NCI-H2171 treated with DMSO at 0.1 percent for 48 hours (cell line): ENCODE measurements at places on chromosomes 11 and 22.

- DNase-seq, result no peak
Measured at GRCh38 chr22:22733881-22734373, 89.5 kb downstream of the GGTLC2 start.

GRCh38 chr11:68812526-68812925, 29.2 kb downstream of the CPT1A start:
- no peak for DNase-seq

DNA sequence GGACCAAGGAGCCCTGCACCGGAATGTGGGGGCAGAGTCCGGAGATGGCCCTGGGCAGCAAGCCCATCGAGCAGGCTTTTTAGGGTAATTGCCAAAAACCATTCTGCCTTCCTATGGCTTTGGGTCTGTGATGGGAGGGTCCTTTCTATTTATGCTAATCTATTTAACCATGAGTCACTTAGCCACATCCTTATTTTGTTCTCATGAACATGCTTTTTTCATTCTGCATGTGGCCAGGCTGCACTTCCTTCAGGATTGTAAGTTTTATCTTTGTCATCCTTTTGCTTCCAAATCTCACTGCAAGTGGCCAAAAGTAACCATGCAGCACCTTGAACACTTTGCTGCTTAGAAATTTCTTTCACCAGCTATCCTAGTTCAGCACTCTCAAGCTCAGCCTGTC, 88.3 kb downstream of the EFCAB6 start:
- DNase-seq, result no peak

GRCh38 chr22:49699928-49700498, 127.7 kb downstream of the BRD1 start:
- DNase-seq, result no peak

DNA sequence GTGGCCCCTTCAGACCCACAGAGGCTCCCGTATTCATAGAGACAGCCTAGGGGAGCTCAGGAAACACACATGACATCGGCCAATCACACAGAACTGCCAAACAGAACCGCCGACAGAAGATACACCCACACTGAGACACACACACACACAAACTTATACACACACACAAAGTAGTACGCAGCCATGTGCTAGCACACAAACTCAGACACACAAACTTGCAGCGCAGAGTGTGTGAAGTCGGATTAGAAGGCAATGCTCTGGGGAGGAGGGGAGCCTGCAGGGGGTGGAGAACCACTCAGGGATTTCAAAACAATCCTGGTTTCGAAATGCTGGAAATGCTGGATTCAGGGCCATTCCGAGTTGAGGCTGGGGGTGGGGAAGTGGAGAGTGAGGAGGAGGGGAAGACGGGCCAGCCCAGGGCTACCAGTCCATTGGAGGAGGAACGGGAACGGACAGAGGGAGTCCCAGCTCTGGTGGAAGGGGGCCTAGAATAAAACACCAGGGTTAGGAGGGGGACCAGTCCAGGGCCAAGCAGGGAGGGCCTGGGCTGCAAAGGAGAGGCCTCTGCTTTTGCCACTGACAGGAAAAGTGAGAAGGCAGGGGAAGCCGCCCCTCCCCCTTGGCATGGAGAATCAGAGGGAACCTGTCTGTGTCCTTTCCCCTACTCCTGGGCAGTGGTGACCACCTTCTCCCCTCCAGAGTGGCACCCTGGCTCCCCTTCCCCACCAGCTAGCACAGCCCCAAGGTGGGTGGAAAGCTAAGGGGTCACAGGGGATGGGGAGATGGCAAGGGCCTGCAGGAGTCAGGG, 4.4 kb downstream of the BCL9L start:
- no peak for DNase-seq

DNA sequence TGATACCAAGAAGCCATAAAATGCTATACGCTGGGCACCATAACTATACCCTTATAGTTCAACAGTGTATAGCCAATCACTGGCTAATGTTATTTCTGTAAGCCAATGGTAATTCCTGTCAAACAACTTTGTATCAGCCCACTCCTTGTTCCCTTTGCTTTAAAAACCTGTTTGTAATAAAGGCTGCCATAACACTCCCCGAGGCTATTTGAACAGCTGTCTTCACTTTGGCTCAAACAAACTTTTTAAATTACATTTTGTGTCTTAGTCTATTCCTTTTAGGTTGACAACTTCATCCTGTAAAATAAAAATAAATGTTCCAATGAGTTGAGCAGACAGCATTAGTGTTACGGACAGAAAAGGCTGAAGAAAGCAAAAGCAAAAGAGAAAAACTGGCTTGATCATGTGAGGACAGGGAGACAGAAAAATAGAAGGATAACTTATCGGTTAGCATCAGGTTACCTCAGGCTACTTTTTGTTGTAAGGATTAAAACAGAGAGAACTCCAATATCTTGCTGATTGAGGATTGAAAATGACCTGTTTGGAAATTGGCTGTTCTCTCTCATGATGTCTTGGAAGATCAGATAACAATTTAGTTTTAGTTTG, 95.0 kb downstream of the AASDHPPT start:
- DNase-seq, result no peak

GRCh38 chr22:19992921-19993355, 23.7 kb downstream of the ARVCF start:
- DNase-seq, result no peak

GRCh38 chr11:43992834-43993637, 50.6 kb downstream of the C11orf96 start:
- DNase-seq, result peak; percentile 91

GRCh38 chr11:28736256-28736655, 628.1 kb downstream of the METTL15 start:
- no peak for DNase-seq

DNA sequence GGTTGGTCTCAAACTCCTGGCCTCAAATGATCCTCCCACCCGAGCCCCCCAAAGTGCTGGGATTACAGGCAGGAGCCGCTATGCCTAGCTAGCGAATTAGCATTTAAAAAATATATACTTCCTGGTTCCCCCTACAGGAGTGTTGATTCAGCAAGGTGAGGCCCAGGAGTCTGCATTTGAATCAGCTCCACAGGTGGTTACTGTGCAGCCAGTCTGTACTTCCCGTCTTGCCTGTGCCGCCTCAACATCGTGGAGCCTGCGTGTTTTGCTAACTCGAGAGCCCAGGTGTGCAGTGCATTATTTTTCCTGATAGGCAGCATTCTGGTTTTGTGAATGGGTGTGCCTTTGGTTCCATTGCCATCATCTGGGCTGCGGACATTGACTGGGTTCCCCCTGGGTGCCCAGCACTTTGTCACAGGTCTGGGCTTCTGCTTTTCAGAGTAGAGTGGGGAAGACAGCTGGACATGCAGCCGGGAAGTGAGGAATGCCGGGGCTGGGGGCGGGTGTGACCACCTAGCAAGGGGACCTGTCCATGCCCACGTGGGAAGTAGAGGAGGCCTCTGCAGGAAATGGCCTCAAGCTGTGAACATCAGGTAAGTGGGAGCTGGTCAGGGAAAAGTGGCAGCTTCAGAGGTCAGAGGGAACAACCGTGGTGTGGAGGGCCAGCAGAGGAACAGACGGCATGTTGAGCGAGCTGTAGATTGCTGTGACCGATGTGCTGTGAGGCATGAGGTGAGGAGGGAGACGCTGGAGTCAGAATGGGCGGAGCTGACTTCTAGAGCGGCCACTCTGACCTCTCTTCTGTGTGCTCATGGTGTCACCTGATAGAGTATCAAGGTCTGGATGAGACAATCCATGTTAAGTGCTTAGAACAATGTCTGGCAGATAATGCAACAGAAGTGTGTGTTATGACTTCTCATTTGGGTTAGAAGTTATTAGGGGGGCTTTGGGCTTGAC, 42.2 kb downstream of the PPFIA1 start:
- DNase-seq, result no peak

DNA sequence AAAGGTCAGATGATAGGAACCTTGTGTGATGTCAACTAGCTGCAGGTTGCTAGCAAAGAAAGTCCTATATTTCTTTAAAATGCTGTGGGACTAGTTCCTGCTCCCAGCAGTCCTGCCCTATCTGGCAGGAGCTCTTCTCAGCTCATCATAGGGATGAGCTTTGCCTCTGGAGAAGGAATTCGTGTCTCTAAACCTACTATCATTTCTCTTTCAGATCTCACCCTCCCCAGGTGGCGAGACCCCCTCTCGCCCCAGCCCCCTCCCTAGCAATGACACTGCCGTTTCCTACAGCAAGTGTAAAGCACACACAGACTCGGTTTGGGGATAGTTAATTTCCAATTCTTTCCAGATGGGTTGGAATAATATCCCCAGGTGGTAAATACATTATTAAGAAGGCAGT, 533.3 kb downstream of the OPCML start:
- no peak for DNase-seq

DNA sequence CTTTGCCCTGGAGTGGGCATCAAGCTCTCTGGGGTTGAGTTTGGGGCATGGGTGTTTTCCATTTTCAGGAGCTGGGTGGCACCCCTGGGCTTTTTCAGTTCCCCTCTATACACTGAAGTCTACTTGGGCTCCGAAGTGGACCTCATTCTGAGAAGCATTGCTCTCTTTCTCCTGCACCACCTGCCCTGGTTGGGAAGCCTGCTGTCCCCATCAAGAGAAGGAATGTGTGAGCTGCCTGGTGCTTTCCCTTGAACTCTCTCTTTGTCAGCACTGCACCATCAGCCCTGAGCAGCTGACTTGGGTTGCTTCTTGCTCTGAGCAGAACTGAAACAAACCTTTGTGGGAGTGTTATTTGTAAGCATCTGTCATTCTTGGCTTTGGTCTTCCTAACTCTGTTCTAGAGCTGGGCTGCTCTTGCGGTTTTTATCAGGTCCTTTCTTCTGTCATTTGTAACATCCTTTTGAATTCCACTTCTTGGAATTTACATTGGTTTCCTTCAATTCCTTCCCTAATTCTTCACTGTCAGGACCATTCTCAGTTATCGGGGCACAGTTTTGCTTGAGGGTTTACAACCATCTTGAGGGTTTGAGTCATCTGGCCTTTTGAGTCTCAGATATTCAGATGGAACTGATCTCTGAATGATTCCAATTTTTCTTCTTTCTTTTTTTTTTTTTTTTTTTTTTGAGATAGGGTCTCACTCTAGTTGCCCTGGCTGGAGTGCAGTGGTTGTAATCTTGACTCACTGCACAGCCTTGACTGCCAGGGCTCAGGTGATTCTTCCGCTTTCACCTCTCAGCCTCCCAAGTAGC, 20.5 kb downstream of the UBE2L3 start:
- DNase-seq, result no peak

DNA sequence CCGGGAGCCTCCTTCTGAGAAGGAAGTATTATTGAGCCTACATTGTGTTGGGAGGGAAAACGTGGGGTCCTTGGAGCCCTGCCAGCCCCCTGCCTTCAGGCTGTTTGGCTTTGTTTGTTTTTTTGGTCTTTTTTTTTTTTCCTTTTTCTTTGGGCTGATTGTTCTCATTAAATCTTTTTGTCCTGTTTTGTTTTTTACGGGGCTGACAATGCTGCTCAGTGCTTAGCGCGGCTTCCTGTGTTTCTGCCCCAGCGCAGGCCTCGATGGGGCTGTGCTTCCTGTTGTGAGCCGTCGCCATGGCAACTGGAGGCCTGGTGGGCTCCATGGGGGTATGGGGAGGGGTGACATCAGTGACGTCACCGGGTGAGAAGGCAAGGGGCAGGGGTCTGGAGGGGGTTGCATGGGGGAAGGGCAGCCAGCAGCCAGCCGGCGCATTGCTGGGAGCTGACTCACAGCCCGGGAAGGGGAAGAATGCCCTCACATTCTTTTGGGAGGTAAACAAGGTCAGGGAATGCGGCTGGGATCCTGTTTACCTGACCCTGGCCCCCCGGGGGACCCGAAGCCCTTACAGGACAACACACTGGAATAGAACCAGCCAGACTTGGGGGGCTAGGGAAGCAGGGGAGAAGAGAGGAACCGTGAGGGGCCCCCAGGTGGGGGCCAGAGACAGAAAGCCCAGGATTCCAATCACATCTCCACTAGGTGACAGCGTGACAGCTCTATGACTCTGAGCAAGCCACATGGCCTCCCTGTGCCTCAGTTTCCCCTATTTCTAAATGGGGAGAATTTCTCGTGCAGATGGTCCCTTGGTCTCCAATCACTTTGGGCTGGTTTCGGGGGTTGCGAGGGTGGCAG, 22.2 kb upstream of the CBX7 start:
- DNase-seq, result no peak

DNA sequence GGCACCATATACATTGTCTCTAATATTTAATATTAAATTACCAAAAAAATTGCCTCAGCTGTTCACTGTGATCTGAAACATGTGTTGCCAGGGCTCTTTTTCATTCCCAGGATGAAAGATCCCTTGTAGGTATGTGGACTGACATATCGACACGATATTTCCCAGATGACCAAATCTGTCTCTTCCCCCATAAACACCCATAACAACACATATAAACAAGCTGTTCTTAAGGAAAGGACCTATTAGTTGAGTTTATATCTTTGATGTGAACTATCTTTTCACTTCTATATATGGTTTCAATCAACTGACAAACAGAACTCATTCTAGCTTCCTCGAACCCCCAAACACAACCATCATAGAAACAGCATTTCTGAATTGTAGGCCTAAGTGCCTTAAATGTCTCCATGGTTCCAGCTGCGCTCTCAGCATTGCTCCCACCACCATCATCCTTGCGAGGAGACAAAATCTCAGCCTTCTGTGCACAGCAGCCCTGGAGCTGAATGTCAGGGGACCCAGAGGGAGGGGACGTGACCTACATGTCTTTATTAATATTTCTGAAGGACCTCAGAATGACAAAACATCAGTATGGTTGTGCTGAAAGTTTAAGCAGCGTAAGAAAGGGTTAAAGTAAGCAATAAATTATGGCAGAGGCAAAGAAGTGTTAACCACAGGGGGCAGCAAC, 67.0 kb downstream of the ETS1 start:
- no peak for DNase-seq

DNA sequence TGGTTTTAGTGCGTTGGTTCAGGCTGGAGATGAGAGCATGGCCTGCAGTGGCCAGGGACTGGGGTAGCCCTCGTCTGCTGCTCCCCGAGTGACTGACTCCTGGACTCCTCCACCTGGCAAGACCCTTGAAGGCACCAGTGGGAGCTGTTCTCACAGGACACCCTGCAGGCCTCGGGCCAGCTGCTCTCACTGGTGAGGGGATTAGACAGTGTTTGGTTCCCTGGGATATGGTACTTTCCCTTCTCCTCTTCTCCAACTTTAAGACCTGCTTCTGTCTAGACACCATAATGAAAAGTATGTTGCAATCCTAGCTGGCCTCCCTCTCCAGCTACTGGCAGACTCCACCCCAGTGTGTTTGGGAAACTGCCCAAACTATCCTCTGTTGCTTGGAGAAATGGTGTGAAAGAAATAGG, 168.8 kb upstream of the CADM1 start:
- peak; percentile 76 for DNase-seq

DNA sequence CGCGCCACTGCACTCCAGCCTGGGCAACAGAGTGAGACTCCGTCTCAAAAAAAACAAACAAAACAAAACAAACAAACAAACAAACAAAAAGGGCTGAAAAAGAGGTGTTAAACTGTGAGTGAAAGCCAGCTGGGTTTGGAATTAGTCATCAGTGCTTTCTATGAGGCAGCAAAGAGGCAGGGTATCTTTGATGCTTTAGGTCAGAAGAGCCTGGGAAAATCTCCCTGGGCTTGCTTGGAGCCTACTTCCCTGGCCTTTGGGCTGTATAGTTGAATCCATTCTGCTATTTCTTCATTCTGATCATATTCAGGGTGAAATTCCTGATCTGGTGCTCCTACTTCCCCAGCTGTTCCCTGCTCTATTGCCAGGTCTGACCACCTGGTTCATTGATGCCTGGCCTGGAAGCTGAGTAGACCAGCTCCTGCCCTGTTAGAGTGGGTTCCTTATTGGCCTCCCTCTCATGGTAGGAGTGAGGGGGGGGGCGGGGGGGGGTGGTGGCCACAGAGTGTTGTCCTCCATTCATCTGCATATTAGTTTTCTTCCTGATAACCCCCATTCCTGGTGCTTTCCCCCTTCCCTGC, 65.6 kb downstream of the INSC start:
- no peak for DNase-seq

GRCh38 chr11:208181-208916, 841 bp downstream of the RIC8A start:
- peak; percentile 38 for DNase-seq

- peak; percentile 75 for DNase-seq
Measured at GRCh38 chr22:50030297-50031188, 18.0 kb upstream of the IL17REL start.
